CD4-positive, alpha-beta T cell treated with Interleukin-17A for 1 hour (primary cell): ENCODE measurements at places on chromosomes 1 and 21.

DNA sequence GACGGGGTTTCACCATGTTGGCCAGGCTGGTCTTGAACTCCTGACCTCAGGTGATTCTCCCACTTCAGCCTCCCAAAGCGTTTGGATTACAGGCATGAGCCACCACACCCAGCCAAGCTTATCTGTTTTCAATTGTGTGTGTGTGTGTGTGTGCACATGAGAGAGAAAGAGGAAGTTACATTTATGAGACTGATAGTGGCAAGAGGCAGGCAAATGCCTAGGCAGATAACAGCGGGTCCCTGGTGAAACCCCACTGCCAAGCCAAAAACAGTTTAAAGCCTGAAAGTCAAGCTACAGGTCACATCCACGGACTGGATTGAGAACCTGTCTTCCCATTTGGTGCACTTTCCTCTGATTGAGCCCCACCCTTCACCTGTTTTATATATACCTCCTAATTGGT, 35.1 kb upstream of the IFNGR2 start:
- DNase-seq: no peak

- no peak for DNase-seq
These were observed 14.5 kb downstream of the POGZ start for GRCh38 chr1:151444783-151445177.

GRCh38 chr1:43338001-43338400, 383 bp downstream of the MPL start:
- DNase-seq: no peak

GRCh38 chr1:17636612-17637011, 97.1 kb downstream of the ARHGEF10L start:
- no peak for DNase-seq

GRCh38 chr1:109807822-109808680, 44.3 kb upstream of the EPS8L3 start:
- no peak for DNase-seq

DNA sequence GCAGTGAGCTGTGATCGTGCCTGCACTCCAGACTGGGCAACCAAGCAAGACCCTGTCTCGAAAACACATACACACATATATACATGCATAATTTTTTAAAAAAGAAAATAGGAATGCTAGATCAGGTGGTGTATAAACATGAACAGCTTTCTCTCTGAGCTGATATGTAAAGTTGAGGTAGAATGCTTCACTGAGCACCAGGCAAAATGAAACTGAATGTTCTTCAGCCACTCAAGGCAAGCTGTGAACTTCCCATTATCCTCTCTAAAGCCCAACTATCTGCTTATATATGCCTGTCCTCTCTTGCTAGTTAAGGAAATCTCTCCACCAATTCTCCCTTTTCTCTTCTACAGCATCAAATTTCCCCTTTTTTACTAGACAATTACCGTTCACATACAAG, 93.0 kb downstream of the NUF2 start:
- DNase-seq: no peak

- DNase-seq: no peak
These were observed 166.5 kb downstream of the TPR start for GRCh38 chr1:186208405-186209129.

- no peak for DNase-seq
These were observed 31.2 kb upstream of the C1orf174 start for GRCh38 chr1:3931007-3931912.

DNA sequence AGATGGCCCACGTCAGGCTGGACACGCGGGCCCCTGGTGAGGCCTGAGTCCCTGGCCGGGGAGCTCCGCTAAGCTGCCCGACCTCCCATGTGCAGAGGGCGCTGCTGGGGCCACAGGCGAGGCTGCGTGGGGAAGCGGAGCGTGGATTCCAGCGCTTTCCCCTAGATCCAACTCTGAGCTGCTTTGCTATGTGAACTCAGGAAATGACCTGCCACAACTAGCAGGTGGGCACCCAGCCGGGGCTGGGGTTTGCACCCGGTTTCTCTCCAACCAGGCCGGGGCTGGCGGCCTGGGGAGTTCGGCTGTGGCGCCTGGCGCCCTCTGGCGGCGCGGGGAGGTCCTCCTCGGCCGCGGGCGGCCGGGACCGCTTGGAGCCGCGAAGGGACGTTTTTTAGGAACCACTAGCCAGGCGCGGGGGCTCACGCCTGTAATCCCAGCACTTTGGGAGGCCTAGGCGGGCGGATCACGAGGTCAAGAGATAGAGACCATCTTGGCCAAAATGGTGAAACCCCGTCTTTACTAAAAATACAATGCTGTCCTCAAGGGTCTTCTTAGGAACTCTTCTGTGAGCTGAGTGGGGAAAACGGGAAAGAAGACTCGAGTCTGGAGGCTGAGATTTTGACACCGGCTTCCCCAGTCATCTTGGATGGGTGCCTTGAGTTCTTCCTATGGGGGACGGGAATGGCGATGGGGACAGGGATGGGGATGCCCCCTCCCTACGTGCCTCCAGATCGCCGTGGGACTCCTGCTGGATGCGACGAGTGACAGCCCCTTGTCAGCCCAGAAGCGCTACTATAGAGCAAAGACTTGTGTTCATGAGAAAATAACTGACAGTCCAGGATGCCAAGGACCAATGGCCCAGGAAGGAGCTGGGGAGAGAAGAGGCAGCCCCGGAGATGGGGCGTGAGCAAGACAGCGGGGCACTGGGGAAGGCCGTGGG, 12.6 kb downstream of the PYCR2 start:
- DNase-seq: peak; percentile 68

DNA sequence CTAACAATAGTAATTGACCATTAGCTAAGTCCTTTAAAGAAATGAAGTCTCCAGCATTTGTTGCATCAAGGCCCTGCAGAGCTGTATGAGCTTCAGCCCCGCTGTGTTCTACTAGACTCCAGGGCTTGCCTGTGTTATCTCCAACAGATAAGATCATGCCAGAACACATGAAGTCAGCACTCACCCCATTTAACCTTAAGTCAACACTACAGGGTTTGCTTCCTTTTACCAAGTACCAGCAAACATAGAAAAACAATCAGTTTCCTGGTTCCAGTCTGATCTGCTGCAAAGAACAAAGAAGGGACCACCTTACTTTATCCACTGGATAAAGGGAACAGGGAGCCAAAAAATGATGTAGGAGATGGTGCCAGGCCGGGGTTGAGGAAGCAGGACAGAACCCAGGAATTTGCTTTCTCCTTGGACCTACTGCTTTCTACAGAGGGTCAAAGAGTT, 41.3 kb upstream of the ENAH start:
- DNase-seq: no peak

GRCh38 chr1:40857737-40858136, 4.4 kb downstream of the CITED4 start:
- no peak for DNase-seq

DNA sequence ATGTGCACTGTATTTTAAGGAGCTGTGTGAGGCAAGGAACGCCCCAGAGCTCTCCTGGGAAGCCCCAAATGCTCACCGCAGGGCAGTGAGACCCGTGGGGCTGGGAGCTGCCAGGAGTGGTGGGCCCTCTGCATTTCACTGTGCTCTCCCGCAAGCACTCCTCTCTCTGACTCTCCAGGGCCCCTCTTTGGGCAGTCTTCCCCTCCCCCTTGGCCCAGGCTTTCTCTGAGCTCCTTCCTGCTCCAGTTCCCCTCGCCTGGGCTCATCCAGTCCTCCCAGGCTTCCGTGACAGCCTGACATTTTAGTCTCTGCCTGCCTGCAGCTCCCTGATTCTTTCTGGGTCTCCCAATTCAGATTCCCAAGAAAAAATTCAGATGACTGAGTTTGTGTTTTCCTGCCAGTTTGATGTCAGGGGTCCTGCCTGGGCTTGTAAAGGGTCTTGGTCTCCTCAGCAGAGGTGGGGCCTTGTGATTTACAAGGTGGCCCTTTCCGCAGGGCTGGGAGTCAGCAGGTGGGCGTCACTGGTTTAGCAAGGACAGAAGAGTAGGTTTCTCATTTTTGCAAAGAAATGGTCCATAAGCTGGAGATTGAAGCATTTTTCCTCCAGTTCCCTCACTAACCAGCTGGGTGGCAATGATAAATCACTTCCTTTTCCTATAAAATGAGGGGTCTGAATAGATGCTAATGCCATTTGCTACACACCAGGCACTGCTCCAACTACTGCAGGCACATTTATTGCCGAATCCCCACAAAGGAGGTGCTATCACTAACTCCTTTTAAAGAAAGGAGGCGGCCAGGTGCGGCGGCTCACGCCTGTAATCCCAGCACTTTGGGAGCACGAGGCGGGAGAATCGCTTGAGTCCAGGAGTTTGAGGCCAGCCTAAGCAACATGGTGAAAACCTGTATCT, 1.9 kb upstream of the CA6 start:
- no peak for DNase-seq

DNA sequence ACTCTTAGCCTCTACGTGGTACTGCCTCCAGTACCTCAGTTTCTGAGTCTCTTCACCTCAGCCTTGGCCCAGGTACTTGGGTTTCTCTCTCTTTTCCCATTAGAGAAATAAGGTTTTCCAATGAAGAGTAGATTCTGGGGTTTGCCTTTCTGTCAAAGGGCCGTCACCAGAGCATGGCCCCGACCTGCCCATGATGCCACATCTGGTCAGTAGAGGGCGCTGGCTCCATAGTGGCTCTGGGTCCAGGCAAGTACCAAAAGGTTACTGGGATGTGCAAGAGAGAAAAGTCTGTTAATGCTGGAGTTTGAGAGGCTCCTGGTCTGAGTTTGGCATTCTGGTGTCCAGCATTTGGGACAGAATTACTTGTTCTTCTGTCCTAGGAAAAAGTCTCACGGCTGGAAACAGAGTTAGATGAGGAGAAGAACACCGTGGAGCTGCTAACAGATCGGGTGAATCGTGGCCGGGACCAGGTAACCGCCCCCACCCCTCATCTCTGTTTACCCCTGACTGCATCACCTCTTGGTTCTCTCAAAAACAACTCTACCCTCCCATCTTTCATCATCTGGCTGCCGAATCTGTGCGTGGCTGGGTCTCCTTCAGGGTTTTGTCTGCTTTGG, 5.3 kb upstream of the TUFT1 start:
- peak; percentile 80 for DNase-seq

- no peak for DNase-seq
These were observed 18.9 kb downstream of the CACHD1 start for GRCh38 chr1:64488862-64489261.

DNA sequence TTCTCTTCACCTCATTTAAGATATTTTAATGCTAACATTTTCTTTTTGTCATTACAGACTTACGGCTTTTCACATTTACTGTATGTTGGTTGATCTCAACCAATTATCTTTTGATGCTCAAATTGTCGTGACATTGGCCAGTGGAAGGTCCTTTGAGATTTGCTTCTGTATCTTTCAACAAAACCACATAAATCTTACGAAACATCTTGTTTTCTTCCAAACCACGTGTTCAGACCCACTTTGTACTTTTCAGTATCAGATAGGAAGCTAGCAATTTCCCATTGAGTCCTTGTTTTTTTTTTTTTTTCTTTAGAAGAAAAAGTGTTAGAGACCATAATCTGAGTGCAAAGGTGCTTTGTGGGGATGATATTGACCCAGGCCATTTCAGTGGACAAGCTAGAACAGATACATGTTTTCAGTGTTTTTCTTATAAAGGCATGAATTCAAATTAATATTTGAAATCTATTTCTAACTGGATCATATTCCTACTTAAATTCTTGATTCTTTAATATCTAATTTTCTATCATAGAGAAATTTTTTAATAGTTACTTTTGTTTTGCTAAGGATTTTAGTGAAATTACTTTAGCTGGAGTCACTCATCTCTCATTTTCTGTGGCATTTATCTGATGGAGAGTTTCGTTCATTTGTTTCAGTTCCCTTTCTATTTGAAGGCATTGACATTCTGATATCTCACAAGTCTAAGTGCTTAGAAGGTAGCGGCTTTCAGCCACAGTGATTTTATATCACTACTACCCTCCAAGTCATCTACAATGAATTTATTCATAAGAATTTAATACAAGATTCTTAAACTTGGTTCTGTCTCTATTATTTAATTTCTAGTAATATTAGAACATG, 26.7 kb downstream of the ATG4C start:
- no peak for DNase-seq

GRCh38 chr1:43836267-43836951, 97.2 kb upstream of the ARTN start:
- DNase-seq: peak; percentile 53

- DNase-seq: no peak
These were observed 48.1 kb downstream of the SPATA46 start for GRCh38 chr1:162328512-162328911.

DNA sequence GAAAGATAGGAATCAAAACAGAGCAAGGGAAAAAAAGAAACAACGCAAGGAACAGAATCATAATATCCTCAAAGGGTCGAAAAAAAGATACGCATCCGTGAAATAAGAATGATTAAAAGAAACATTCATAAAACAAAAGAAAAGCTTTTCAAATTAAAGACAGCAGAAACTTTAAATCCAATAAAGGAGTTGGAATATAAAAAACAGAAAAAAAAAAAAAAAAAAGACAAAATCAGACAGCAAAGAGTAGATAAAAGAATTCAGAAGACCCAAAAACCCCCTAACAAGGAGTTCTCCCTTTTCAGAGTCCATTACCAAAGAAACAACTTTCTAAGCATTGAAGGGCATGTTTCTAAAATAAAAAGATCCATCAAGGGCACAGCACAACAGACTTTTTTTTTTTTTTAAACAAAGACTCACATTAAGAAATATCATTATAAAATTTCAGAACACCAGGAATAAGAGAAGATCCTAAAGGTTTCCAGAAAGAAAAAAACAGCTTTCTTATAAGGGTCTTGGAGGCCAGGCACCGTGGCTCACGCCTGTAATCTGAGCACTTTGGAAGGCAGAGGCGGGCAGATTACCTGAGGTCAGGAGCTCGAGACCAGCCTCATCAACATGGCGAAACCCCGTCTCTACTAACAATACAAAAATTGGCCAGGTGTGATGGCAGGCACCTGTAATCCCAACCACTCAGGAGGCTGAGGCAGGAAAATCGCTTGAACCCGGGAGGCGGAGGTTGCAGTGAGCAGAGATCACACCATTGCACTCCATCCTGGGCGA, 44.7 kb downstream of the ENAH start:
- DNase-seq: no peak

DNA sequence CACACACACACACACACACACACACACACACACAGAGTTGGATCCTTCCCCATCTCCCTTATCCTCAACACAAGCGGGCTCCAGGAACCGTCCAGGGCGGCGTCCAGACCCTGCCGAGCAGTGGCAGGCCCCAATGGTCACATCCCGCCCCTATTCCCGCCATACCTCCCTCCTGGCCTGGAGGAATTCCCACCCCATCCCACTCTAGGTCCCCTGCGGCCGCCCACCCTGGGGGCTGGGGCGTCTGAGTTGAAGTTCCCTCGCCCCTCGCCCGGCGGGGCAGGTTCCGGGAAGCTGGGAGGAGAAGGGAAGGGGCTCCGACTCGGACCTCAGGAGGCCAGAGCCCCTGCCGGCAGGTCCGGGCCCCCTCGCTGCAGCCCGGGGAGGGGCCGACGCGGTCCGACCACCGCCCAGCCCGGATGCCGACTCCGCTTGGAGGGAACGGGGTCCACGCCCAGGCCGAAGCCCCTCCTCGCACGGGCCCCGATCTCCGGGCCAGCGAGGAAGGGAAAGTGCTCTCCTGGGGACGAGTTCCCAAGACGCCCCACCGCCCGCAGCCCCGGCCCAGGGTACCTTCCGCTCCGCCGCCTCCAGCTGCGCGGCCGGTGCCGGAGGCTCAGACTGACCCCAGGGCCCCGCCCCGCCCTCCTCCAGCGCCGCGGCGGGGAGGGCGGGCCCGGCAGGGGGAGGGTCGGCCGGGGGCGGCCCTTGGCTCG, at the start of gene RHOC:
Gene RHOC, minus strand, starts transcription at position 623 of the 716 bp plus-strand sequence. CDS start 3,328 bp downstream, outside the sequence.
- peak; percentile 44 for DNase-seq

GRCh38 chr1:199297887-199298286, 659.0 kb downstream of the PTPRC start:
- DNase-seq: no peak
